A673 (cell line): ENCODE measurements at places on chromosomes 2 and 18.
A peak's percentile ranks its signal among the peaks of the same experiment; 100 is the strongest.

DNA sequence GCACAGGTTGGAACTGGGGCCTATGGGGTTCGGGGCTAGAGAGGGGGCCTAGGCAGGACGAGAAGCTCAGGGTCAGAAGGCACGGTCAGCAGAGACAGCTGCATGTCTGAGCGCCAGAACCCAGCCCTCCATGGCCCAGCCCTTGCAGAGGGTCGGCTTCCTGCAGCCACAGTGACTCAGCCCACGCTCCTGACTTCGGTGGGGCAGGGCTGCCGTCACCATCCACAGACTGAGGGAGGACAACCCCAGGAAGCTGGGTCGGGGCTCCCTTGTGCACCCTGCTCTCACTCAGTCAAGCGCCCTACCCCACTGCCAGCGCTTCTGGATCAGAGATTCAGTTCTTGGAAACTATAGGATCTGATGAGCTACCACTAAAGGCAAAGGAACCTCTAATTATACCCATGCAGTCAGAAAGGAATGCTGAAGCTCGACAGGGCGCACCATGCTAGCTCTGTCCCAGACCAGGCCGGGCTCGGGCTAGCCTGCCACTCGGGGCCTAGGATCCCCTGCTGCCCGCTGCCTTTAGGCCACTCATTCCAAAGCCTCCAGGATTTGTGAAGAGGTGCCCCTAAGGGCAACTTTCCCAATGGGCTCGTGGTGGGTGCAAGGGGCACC, 3.0 kb downstream of the ACTR1B start:
- H3K4me3 ChIP-seq = no peak overlapping the region
- H3K4me1 ChIP-seq = peaks cover 10% of the 10 kb centered on the region
- no peak overlapping the region for H3K27ac ChIP-seq

DNA sequence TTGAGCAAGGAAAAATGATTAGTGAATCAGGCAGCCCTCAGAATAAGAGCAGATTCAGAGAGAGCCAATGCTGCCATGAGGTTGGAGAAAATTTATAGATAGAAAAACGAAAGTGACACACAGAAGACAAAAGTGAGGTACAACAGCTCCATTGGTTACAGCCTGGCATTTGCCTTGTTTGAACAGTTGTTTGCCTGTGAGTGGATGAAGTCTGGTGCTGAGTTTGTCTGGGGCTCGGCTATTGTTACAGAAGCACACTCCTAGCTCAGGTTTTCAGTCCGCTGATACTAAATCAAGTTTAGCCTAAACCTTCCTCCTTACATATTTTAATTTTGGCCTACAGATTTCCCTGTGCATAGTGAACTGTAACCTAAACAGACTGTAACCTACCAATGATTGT, 387.8 kb upstream of the RAB12 start:
- no peaks in the 10 kb centered on the region for H3K4me1 ChIP-seq
- no peak for DNase-seq
- no peak overlapping the region for H3K27ac ChIP-seq
- peaks cover 10% of the 10 kb centered on the region for H3K27me3 ChIP-seq

- peak overlapping the region; percentile 68 for H3K27ac ChIP-seq
- DNase-seq = peak; percentile 60
- peaks cover 45% of the 10 kb centered on the region for H3K4me1 ChIP-seq
- H3K4me3 ChIP-seq = peak overlapping the region; percentile 72
- no peaks in the 10 kb centered on the region for H3K36me3 ChIP-seq
Observed at GRCh38 chr2:96537066-96537733, 648 bp downstream of the ARID5A start.

DNA sequence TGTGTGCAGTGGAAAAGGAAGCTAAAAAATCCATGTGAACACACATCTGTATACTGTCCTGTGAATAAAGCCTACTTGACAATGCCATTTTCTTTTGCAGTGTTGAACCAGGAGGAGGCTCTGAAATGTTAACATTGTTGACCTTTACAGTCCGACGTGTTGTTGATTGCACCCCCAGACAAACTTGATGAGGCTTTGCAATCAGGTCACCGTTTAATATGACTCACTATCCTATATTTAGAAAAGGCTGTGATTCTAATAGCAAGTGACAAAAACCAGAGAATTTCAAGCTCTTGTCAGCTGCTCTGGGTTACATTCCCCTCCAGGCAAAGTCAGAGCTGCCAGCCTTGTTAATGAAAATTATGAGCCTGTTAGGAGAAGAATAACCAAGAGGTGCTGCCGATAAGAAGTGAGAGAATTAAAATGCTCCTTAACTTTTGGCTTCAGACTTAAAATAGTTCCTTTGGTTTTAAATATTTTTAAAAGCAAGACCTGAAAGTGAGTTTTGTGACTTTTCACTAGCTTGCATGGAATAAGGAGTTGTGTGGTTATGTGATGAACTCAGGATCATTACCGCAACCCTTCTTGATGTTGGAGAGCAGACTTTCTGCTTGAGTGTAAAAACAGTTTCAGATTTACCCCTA, 162.1 kb downstream of the QPCT start:
- no peaks in the 10 kb centered on the region for H3K27me3 ChIP-seq
- no peak overlapping the region for H3K27ac ChIP-seq
- H3K36me3 ChIP-seq = no peaks in the 10 kb centered on the region
- no peak for DNase-seq

- no peak overlapping the region for H3K27ac ChIP-seq
- H3K4me1 ChIP-seq = no peaks in the 10 kb centered on the region
- no peak overlapping the region for H3K4me3 ChIP-seq
- peaks cover 3% of the 10 kb centered on the region for H3K36me3 ChIP-seq
Observed at GRCh38 chr18:74512321-74513053, 16.3 kb downstream of the CNDP2 start.

- H3K27ac ChIP-seq = no peak overlapping the region
- H3K36me3 ChIP-seq = no peaks in the 10 kb centered on the region
- H3K4me3 ChIP-seq = no peak overlapping the region
- H3K4me1 ChIP-seq = no peaks in the 10 kb centered on the region
- DNase-seq = no peak
- H3K27me3 ChIP-seq = peaks cover 16% of the 10 kb centered on the region
Observed at GRCh38 chr2:110852051-110852450, 119.7 kb downstream of the ACOXL start.

GRCh38 chr18:39230086-39230803, 1664.6 kb upstream of the CELF4 start:
- H3K27me3 ChIP-seq = peaks cover 3% of the 10 kb centered on the region
- no peaks in the 10 kb centered on the region for H3K36me3 ChIP-seq
- H3K27ac ChIP-seq = no peak overlapping the region
- no peaks in the 10 kb centered on the region for H3K4me1 ChIP-seq
- DNase-seq = no peak

GRCh38 chr2:16162491-16163040, 222.2 kb downstream of the MYCN start:
- H3K4me1 ChIP-seq = no peaks in the 10 kb centered on the region
- no peak overlapping the region for H3K4me3 ChIP-seq
- DNase-seq = no peak
- H3K36me3 ChIP-seq = no peaks in the 10 kb centered on the region
- no peak overlapping the region for H3K27ac ChIP-seq
